Suppressor macrophage treated with lipopolysaccharide for 4 hours (primary cell): ENCODE measurements at places on chromosomes 7 and 10.

- no peak for DNase-seq
Measured at GRCh38 chr10:69332278-69333010, 54.1 kb downstream of the HK1 start.

DNA sequence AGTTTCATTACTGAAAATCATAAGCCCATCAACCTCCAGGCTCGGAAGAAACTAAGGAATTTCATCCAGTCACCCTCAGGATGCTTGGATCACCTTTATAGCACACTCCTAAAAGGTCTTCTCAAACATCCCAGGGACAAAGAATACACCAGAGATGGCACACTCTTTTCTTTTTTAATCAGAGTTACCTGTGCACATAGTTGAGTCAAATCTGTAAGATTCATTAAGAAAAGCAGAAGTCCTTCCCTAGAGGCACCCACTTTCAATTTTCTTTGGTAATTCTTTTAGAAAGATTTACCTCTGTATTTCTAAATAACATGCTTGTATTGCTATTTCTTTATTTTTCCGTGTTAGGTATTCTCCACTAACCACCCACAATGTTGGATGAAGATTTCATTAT lies 50.6 kb upstream of the IL6 start:
- DNase-seq, result no peak

DNA sequence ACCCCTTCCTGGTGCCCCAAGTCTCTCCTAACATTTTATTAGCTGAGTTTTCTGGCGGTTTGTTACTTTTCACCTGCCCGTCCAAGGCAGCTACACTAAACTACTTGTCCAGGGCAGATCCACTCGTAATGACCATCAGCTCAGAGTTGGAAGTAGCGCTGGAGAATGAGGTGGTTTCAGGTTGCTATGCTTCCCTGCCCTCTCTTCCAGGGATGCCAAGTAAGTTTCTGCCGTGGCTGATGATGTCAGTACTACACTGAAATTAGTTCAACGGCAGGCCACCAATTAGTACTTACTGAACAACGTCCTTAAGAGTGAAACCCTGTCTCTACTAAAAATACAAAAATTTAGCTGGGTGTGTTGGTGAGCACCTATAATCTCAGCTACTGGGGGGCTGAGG lies 55.2 kb downstream of the DIP2C start:
- DNase-seq, result no peak

- DNase-seq, result no peak
Measured at GRCh38 chr10:18424200-18424599, 227.2 kb downstream of the NSUN6 start.

DNA sequence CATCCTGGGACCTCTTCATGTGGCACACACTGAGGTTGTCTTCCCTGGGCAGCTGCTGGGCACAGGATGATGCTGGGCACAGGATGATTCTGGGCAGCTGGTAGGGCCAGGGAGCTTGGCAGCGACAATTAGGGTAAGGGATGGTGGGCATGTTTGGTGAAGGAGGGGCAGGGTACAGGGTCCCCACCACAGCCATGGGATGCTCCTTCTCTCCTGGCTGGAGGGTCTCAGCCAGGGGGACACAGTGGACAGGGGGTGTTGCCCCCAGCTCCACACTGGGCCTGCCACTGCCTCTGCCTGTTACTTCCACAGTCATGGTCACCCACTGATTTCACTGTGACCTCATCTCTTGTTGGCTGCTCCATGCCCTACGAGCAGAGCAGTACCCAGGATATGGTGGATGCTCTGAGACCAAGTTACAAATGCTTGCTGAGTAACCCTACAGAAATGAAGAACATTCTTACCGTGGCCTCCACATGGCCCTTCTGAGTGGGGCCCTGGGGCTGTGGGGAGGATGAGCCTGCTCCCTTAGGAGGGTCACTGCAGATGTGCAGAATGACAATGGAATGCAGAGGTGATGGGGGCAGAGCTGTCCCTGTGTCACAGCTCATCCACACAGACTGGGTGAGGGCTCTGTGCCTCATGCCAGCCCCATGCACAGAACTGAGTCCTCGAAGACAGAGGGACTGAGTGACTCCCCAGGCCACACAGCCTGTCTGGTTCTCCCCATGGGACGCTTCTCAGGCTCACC lies 28.4 kb upstream of the RET start:
- DNase-seq, result no peak

GRCh38 chr7:49400891-49401550 lies 372.4 kb upstream of the VWC2 start:
- DNase-seq, result no peak

- peak; percentile 70 for DNase-seq
Measured at GRCh38 chr7:123494193-123494796, 40.1 kb downstream of the IQUB start.

- peak; percentile 37 for DNase-seq
Measured at GRCh38 chr10:130127364-130128061, 8.7 kb upstream of the GLRX3 start.

DNA sequence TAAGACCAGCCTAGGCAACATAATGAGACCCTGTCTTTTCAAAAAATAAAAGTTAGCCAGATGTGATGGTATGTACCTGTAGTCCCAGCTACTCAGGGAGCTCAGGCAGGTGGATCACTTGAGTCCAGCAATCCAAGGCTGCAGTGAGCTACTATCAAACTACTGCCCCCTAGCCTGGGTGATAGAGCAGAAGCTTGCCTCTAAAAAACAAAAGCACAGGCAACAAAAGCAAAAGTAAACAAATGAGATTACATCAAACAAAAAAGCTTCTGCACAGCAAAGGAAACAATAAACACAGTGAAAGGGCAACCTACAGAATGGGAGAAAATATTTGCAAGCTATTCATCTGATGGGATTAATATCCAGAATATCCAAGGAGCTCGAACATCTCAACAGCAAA lies 65.4 kb downstream of the FANK1 start:
- no peak for DNase-seq

DNA sequence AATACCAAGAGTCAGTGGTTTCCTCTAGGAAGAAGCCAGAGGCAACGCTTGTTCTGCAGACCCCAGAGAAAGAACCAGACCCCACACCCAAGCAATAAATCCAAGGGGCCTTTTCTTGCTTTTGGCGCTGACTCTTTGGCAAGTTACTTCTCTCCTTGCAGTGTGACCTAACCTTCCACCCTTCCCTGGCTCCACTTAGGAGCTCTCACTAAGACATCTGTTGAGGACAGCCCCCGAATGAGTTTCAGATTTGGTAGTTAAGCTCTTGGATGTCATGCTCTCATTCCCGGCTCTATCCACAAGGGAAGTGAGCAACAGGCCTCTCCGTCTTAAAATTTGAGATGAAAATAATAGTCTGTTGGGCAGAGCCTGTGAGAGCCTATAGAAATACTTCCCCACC lies 50.6 kb upstream of the FAM204A start:
- no peak for DNase-seq

DNA sequence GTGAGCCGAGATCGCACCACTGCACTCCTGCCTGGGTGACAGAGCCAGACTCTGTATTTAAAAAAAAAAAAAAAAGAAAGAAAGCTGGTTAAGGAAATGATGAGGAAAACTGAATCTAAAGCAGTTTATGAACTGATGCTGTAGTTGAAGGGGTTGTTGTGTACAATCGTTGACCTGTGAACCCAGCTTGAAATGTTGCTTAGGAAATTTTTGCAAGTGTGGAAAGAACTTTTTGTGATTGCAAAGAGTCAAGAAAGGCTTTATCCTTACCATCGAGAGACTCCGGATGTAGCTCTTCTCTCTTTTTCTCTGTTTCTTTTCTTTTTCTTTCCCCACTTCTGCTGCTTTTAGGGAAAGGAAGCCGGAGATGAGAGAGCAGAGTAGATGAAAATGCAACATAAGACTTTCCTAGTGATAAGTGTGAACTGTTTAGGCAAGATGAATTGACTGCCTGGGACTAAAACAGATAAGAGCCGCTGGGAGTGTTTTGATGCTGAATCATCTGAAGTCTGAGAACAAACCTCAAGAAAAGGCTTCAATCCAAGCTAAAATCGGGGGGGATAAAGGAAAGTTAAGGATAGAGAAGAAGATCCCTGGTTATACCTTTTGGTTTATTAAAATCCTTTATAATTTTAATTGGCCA lies 69.0 kb downstream of the TAF3 start:
- DNase-seq, result no peak

DNA sequence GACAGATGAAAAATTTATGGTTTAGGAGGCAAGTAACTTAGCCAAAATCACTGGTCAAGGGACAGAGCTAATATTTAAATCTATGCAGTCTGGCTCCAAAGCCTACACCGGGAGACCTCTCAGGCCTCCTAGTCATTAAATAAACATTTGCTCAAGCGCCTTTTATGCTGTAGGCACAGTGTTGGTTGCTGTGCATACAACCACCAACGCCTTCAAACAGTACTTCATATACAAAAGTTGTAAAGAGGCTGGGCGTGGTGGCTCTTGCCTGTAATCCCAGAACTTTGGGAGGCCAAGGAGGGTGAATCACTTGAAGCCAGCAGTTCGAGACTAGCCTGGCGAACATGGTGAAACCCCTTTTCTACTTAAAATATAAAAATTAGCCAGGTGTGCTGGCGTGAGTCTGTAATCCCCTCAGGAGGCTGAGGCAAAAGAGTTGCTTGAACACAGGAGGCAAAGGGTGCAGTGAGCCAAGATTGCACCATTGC lies 159.8 kb downstream of the MAGI2 start:
- DNase-seq, result no peak

DNA sequence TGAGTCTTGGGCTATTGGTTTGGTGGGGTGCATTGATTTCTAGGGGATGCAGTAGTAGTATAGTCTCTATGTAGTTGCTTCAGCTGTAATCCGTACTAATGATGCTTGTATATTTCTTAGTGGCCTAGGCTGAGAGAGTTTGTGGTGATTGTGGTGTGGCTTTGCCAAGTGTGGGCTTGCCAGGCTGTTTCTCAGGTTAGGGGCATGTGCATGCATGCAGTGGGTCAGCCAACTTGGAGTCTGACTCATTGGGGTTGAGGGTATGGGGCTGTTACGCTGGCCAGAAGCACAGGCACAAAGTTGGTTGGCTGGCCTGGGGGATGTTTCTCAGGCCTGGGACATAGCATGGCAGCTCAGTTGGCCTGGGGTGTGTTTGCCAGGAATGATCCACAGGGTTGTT lies 25.7 kb upstream of the PLA2G12B start:
- DNase-seq, result no peak

GRCh38 chr10:62733654-62734293 lies 70.7 kb upstream of the ADO start:
- DNase-seq, result no peak

GRCh38 chr10:91389636-91390512 lies 20.3 kb upstream of the HECTD2 start:
- peak; percentile 87 for DNase-seq

- no peak for DNase-seq
Measured at GRCh38 chr7:158699341-158699740, 5.3 kb downstream of the NCAPG2 start.

DNA sequence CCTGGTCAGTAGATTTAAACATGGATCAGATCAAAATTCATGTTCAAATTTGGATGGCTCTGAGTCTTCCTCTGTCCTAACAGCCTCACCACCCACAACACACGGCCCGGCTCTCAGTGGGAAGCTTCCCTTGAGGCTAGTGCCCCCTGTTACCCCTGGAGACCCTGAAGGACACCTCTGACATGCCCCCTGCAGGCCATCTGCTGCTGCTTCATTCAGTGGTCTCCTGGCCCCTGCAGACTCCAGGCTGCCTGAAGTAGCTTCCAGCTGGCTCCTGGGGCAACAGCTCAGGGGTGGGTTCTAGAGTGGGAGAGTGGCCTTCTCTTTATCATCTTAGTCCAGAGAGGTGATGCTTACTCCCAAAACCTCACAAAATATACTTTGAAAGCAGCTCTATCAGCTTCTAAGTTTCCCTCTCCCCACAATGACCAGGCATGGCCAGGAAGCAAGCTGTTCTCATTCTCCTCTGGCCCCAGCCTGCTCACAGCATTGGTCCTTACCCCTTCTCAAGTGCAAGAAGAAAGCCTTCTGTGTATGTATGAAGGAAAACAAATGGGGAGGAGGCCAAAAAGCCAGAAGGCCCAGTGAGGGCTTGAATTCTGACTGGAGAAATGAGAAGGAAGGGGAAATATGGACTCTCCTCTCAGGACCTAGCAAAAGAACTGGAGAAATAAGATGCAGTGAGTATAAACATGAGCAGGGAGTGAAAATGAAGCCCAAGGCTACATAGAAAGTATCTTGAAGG lies 189.6 kb upstream of the INHBA start:
- no peak for DNase-seq

DNA sequence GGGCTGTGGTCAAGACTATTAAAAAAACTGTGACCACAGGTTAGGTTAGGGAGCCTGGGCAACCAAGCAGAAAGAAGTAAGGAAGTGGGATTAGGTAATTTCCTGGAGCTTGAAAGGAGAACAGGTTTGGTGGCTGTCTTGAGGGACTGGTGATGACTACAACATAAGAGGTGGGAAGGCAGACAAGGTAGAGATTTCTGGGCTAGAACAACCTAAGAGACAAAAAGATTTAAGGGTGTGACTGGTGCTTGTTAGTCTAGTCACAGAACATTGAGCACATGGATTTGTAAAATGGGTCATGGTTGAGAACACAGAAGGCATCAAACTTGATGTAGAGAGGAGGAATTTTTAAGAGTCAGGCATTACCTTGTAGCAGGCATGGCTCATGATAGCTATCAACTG lies 123.7 kb upstream of the ASAH2 start:
- no peak for DNase-seq

DNA sequence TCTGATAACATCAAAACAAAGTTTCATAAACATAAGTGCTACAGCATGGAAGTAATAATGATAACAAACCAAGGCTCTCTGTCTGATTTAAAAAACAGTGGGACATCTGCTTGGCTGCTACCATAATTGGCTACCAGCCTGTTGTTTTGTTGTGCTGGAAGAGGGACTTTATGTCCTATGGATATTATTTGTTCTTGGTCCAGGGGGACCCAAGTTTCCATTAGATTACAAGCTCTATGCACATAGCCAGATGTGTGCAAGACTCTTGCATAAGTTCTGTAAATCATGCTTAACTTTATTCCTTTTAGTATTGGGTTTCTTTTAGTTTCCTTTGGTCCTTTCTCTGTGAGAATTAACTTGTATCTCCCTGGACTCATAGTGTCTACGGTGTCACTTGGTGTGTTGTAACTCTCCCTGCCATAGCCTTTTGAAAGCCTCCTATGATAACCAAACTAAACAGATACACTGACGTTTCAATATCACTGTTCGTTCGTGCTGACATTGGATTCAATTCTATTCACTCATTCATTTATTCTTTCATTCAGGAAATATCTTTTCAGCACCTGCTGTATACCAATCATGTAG lies 41.4 kb upstream of the CD36 start:
- no peak for DNase-seq
